ENCODE measurements at places on chromosomes 3 and 15.

DNA sequence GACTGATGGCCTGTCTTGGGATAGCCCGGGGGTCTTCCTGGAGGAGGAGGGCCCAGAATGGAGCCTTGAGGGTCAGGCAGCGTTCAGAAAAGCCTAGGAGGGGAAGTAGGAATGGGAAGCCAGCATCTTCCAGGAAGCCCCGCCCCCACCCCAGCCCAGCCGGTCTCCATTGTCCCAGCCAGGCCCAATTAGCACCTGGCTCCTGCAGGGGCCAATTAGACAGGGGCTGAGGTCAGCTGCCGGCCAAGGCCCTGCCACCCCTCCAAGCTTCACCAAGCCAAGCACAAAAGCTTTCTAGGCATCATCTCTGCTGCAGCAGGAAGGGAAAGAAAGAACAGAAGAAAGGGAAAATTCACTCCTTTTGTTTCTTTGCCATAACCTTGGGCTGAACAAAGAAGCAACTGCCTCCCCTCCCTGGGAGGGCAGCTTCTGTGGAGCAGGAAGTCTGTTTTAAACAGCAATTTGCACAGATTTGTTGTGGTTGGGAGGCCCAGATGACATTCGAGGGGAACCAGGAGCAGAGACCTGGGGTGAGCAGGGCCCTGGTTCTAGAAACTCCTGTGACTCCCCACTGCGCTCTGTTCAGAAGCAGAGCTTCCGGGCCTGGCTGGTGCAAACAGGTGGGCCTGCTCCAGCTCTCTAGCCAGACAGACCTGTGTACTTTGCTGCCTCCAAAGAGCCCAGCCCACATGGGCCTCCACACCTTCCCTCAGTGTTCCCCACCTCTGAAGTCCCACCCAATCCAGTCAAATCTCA is 47.7 kb downstream of the CYP11A1 start:
- no peak for DNase-seq

DNA sequence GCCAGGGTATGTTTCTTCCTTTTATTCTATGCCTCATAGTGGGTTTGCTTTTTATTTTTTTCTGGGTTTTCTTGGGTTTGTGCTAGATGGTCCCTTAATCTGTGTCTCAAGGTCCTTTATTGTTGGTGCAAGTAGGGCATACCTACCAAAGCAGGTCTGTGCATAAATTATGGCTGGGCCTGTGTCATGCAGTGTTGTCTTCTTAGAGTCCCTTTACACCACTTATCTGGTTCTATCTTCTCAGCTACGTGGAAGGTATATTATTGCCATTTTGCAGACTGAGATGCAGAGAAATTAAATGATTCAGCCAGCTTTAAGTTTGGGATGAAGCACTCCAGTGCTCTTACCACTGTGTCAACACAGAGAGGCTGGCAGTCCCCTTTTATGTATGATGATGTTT is 293.5 kb upstream of the SOX2 start:
- no peak for DNase-seq

DNA sequence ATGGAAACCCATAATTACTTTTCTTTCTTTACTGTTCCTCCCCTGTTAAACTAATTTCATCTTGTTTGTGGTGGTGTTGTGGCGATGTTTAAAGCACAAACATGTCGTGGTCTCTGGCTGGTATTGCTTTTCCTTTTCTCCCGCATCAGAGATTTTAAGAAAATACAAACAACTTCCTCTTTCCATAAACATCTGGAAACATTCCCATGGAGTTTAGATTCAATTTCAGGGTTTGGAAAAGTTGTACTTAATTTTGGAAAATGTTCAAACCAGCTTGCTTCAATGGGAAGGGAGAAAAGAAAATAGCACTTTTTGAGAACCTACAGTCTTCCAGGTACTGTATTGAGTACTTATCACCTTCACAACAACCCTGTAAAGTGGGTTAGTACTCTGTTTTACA is 30.4 kb downstream of the STARD9 start:
- DNase-seq = no peak

DNA sequence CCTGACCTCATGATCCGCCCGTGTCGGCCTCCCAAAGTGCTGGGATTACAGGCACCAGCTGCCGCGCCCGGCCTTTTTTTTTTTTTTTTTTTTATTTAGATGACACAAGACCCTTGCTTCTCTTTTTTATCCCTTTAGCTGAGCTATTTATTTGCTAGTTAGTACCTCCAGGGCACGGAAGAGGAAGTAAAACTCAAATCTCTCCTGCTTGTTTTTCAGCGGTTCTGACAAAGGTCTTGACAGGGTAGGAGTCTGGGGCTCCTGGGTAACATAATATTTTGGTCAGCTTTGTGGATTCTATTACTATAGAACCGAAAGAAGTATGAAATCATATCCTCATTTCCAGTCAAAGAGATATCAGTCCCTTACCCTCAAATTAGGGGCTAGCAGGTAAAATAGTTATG is 44.0 kb upstream of the ETV5 start:
- DNase-seq = no peak

DNA sequence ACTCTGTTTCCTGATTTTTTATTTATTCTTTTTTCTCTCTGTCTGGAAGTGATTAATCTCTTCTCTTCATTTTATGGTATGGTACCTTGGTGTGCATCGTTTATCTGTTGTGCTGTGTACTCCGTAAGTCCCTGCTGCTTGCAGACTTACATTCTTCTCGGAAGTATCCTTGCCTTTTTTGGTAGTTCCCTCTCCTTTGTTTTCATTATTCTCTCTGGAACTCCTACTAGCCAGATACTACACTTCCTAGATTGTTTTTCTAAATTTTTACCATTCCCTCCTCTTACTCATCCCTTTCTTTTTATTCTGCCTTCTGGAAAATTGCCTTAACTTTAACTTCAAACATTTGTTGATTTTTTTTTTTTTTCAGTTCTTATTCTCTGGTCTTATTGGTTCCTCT is 27.2 kb downstream of the PIK3CA start:
- DNase-seq = no peak

- DNase-seq = no peak
Observed at GRCh38 chr15:72281713-72282112, 9.4 kb upstream of the PARP6 start.

- DNase-seq = no peak
Observed at GRCh38 chr15:62873203-62873602, 169.3 kb upstream of the TPM1 start.

- DNase-seq = no peak
Observed at GRCh38 chr3:159062734-159063410, 261.0 kb downstream of the MFSD1 start.

DNA sequence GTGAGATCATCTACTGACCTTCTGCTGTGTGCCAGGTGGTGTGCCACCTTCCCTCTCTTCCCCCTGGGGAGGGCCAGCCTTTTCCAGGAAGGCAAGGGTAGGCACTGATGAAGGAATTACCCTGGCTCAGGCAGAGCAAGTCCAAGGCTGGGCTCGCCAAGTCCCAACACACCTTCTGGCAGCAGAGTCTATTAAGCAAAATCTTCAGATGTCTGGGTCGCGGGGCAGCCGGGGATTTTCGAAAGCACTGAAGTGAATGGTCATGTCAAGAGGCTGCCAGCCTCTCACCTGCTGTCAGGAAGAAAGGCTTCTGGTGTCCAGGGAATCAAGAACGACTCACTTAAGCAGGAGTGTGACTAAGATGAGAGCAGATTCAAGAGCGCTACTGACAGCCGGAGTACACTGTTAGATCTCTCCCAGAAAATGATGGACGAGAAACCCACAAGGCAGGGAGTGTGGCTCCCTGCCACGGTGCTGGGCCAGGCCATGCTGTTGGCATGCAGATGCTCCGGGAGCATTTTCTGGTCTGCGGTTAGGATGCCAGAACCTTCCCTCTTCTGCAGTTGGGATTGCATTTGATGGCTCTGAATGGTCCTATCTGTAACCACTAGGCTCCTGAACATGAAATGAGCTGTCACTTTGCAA is 479.8 kb downstream of the SHQ1 start:
- DNase-seq = no peak

- DNase-seq = no peak
Observed at GRCh38 chr15:48761393-48762158, 49.3 kb downstream of the CEP152 start.

- DNase-seq = no peak
Observed at GRCh38 chr3:52939600-52939999, 42.3 kb upstream of the STIMATE start.

GRCh38 chr3:139574026-139574947 is 34.7 kb upstream of the RBP1 start:
- DNase-seq = no peak

GRCh38 chr15:47742334-47742733 is 25.0 kb downstream of the SEMA6D start:
- DNase-seq = no peak

- DNase-seq = no peak
Observed at GRCh38 chr15:85788771-85789495, 5.8 kb downstream of the KLHL25 start.

GRCh38 chr15:64452988-64453688 is 7.2 kb upstream of the ZNF609 start:
- DNase-seq = no peak

DNA sequence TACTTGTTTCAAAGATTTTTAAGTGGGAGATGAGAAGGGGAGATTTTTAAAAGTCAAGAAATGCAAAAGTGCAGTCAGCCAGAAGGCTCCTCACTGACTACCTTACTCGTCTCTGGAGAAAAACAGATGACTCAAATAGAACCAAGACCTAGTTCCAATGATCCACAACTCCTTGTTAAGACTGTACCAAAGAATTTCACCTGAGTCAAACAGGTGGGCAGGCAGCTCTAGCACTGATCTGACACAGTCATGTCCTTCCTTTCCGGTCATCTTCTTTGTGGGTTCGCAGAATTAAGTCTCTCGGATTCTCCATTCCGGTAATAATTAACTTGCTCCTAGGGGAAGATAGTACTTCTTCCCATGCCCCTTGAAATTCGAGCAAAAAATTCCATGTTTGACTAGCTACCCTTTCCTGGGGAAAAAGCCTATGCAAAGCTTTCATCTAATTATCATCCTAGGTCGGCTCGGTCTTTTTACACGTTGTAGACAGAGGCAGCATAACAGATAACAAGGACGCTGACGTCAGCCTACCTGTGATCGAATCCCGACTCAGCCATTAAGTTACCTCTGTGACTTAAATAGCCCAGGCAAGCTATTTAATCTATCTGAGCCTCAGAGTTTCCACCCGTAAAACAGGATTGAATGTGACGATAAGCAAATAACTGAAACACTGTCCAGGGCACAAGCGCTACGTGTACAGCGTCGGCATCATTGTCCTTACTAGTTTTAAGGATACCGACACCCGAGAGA is 758 bp downstream of the SELENOK start:
- DNase-seq = peak; percentile 38

- no peak for DNase-seq
Observed at GRCh38 chr15:93770788-93771187, 460.6 kb upstream of the MCTP2 start.

DNA sequence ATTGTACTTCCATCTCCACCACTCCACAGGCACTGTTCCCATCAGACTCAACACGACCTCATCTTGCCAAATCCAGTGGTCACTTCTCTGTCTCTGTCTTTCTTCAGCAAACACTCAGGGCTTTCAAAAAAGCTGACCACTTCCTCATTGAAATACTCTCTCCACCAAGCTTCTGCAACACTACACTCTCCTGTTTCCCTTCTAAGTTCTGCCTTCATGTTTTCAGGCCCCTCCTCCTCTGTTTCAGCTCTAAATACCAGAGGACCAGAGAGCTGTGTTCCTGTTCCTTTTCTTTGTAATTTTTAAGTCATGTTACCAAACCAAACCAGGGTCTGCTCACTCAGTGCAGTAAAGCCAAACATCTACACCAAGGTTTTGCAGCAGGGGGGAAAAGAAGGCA is 33.8 kb upstream of the ACP3 start:
- no peak for DNase-seq

GRCh38 chr3:178567611-178568010 is 31.4 kb downstream of the KCNMB2 start:
- no peak for DNase-seq

GRCh38 chr15:79009379-79009778 is 64.5 kb upstream of the CTSH start:
- DNase-seq = no peak

DNA sequence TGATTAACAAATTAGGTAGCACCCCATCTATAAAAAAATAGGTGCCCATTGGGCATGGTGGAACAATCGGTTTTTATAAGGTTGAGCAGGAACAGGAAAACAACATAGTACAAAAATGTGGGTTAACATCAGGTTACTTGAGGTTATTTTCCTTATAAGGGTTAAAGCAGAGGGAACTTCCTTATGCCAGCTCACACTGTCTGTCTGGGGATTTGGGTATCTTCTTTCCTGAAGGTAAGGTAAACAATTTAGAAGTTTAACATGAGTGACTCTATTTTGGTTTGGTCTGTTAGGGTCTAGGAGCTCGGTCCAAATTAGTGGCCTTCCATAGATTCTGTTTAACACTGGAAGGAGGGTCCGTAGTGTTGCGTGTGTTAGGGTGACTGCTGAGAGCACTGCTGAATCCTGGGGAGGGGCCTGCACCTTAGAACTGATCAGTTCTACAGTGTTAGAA is 14.7 kb downstream of the CHD2 start:
- no peak for DNase-seq

- no peak for DNase-seq
Observed at GRCh38 chr3:180594631-180595558, 7.1 kb upstream of the TTC14 start.

GRCh38 chr3:10505050-10505790 is at the start of gene ATP2B2:
Gene ATP2B2, minus strand, starts transcription at chr3:10505586. Its CDS starts 56,043 bp downstream, at chr3:10449543.
- peak; percentile 30 for DNase-seq

DNA sequence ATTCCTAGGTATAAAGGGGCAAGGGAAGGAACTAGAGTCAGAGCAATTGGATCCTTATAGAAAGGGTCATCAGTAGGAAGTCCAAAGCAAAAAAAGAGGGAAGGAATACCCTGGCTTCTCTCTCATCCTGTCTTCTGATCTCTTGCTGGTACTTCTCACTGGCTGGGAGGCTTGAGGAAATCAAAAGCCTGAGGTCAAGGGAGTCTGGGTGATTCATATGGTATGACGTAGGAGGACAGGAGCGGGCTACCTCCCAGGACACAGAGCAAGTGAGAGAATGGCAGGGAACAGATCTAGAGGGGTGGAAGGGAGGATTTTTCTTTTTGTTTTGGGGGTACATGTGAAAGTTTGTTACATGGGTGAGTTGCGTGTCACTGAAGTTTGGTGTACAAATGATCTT is 76.0 kb downstream of the CFAP20DC start:
- DNase-seq = no peak

- no peak for DNase-seq
Observed at GRCh38 chr3:119033393-119034255, 1.0 kb downstream of the IGSF11 start.

DNA sequence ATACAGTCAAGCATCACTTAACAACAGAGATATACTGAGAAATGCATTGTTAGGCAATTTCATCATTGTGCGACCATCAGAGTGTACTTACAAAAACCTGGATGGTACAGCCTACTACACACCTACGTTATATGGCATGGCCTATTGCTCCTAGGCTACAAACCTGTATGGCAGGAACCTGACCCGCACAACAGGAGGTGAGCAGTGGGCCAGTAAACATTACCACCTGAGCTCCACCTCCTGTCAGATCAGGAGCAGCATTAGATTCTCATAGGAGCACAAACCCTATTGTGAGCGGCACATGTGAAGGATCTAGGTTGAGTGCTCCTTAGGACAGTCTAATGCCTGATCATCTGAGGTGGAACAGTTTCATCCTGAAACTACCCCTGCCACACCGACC is 89.7 kb downstream of the SCAPER start:
- no peak for DNase-seq

Measured in activated T-cell treated with anti-CD3 and anti-CD28 coated beads, Interleukin-2, amount 50 U/mL, for 48 hours (primary cell).